ENCODE measurements at places on chromosomes 3 and 15.

GRCh38 chr15:40846841-40847222 is 3.0 kb downstream of the SPINT1 start:
- DNase-seq, result no peak

DNA sequence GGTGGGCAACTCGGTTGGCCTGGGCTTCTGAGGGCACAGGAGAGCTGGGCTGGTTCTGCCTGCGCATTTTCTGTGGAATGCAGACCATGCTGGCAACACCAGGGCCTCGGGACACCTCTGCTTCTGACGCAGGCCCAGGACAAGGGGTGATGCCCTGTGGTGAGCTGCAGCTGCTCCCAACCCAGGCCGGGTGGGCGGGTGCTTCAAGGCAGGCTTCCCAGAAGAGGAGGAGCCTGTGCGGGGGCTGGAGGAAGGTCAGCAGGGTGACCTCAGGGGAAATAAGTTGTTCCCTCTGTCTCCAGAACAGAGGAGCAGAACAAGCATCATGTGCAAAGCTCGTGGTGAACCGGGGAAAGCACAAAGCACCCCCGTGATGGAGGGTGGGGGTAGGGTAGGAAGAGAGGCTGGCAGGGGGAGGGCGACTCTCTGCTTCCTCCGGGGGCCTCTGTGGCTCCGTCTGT is 11.0 kb upstream of the PLXNA1 start:
- DNase-seq, result peak; percentile 63

- no peak for DNase-seq
Observed at GRCh38 chr15:67168694-67169093, 85.8 kb downstream of the AAGAB start.

DNA sequence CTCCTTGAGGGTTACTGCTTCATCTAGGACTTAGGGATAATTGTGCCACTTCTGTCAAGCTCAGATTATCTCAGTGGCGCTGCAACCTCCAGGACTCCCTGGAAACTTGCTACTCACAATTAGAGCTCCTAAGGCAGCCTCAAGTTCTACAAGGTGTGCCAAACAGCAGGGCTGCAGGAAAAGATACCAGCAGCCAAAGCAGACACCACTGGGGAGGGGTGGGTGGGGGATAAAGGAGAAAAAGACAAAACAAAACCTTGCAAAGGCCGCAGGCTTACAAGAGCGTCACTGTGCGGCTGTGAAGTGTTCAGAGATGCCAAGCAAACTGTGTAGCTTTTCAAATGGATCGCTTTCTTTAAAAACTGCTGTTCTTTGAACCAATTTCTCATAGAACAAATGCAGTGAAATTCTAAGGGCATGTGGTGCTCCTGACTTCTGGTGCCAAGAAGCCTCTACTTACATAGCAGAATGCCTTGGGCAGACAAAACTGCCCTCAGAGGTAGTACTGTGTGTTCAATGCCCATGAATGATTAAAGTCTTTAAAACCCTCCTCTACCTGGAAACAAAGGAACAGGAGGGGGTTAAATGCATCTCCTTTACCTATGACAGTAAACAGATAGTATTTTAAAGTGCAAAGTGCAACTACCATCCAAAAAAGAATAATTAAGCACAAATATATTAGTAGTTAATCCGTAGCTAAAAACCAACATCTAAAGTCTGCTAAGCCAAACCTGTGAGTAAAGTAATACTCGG is 353.4 kb downstream of the FOXP1 start:
- DNase-seq, result no peak

DNA sequence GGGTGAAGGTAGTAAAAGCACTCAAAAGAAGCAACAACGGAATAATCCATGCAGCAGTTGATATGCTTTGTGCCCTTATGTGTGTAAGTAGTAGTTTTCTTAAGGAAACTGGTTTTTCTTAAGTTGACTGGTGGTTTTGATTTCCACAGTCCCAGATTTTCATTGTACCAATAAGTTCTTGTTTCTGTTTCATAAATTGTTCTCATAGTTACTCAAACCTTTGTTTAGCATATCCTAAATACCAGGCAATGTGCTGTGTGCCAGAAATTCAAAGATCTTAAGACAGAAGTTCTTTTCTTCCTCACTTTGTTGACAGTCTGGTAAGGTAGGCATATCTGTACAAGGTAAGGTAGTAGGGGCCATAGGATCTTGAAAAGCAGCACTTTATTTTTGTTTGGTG is 40.0 kb downstream of the DNAJC13 start:
- DNase-seq, result no peak

DNA sequence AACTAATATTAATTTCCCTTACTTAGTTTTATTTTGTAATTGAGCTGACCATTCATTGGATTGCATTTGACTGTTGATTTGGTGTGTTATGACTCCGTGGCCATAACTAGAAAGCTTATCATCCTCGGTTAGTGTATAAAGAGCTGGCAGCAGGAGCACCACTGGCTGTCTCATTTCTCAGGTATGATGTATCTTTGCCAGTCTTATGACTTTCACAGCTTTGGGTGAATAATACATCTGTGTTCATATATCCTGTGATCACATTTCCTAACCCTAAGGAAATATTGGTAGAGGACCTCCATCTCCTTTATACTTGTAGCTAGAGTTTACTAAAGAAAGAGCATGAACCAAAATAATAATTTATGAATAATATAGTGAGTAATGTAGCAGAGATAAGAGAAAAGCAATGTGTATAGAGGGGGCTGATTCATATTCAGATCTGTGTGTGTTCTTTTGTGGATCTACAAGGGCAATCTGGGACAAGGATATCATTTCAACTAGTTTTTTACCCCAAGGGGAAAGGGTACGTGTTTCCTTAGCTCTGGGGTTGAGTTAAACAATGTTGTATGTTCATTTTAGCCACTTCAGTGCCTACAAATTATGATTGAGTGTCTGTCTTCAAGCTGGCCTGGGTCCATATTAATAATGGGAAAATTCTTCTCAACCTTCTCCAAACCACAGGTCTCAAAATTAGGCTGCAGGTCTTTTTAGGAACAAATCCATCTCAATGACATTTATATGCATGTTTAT is 901.7 kb downstream of the NTRK3 start:
- DNase-seq, result no peak

GRCh38 chr3:167895684-167896083 is 160.2 kb downstream of the SERPINI1 start:
- no peak for DNase-seq

DNA sequence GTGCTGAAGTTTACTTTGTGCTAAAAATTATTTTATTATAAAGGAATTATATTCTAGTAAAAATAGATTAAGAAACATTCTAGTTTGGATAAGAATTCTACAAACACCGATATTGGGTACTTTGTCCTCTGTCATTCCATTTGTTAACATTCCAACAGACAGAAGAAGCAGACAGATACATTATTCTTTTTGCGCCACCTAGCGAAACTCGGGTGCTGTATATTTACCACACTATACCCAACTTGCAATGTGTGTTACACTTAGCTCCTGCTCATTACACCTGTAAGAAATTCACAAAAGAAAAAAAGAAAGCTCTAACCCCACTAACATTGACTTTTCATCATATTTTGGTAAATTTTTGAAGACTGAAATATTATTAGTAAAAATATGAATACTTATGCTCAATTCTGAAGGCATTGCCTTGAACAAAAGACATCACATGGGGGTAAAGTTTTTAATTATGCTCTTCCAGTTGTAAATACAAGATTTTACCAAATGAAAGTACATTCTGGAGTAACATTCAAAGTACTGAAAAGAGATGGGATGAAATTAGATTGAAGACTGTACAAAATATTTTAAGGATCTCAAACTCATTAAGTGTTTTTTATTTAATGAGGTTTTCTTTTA is 136.5 kb upstream of the MLF1 start:
- peak; percentile 37 for DNase-seq

GRCh38 chr15:97984157-97984556 is 23.7 kb downstream of the ARRDC4 start:
- no peak for DNase-seq

DNA sequence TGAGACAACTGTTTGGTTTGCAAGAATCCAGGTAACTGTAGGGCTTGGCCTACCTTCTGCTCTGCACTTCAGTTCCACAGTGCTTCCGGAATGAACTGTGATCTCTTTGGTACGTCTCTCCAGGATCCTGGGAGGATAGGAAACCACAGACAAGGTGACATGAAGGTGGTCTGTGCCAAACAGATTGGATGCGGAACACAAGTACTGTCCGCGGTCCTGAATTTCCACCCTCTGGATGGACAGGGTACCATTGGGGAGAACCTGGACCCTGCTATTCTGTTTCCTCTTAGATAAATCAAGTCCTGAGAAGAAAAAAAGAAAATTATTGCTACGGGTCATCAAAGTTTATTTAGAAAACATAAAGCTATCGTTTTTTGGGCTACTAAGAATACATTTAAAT is 17.3 kb downstream of the IGSF10 start:
- no peak for DNase-seq

DNA sequence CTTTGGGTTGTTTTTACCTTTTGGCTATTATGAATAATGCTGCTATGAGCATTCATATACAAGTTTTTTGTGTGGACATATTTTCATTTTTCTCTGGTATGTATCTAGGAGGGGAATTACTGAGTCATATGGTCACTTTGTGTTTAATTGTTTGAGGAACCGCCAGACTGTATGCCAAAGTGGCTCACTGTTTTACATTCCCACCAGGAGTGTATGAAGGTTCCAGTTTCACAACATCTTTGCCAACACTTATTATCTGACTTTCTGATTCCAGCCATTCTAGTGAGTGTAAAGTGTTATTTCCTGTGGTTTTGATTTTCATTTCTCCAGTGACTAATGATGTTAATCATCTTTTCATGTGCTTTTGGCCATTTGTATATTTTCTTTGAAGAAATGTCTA is 51.8 kb downstream of the CMTM7 start:
- no peak for DNase-seq

DNA sequence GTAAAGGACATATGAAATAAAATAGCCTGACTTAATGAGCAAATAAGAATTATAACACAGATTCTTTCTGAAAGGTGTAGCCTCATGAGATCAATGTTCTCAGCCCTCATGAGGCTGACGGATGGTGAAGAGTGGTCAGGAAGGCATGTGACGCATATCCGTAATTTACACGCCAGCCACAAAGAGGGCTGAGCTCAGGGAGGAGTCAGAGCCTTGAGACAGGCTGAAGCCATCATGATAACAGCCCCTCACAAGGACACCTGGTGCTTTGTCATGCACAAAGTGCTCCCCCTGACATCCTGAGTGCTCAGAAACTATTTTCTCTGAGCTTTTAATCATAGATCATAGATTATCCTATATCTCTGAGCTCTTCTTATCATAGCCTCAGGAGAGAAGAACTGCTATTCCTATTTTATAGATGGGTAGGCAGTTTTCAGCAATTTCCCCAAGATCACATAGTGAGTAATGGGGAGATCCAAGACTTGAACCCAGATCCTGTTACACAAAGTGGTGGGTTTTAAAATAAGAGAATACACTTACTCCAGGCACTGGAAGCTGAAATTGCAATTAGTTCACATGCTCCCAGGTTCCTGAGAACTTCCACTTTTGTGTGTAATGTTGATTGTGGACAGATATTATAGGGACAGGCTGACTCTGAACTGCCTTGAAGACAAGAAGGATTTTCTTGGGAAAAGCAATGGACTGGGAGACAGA is 267.1 kb downstream of the RPLP1 start:
- no peak for DNase-seq

- no peak for DNase-seq
Observed at GRCh38 chr15:49521802-49522201, 98.8 kb downstream of the FGF7 start.

GRCh38 chr3:9692416-9692815 is 11.2 kb upstream of the CPNE9 start:
- no peak for DNase-seq

DNA sequence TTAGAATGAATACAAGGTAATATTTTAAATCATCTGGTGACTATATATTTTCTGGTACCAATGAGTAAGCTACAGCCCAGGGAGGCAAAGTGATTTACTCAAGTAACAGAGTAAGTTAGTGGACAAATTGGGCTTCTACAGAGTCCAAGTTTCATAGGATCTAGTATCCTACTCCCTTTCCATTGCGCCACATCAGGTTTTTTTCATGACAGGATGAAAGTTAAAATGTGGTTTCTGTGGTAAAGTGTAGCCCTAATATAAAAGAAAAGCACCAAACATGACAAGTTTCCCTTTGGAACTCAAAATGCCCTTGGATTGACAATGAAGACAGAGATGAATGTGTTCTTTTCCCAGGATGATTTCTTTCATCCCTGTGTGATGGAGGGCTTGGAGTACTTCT is 350.8 kb upstream of the ZNF385D start:
- DNase-seq, result no peak

DNA sequence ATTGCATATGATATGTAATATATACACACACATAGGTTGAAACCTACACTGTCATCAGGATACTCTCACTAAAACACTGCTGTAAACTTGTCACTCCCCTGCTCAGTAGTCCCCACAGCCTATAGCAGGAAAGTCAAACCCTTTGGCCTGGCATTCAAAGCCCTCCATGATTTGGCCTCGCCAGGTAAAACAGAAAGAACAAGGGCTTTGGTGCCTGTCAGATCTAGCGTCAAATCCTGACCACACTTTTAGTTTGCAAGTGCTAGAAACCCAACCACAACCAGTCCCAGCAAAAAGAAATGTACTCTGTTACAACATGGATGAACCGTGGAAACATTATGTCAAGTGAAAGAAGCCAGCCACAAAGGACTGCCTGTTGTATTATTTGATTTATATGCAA is 11.4 kb downstream of the CRABP1 start:
- no peak for DNase-seq

DNA sequence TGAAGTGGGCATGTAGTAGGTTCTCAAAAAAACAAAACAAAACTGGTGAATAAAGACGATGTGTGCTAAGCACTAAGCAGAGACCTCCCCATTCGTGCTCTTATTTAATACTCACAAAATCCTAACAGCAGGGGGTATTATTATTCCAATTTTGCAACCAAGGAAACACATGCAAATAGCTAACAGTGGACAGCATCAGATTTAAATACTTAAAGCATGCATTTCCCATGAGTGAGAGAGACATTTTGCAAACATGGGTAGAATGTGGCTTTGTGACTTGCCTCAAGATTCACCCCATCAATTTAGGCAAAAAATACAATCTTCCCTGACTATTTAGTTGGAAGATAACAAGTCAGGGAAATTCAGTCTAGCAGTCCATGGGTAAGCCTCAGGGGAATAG is 946.2 kb upstream of the CFAP20DC start:
- no peak for DNase-seq

All from anterior cingulate cortex (tissue), 58 donors.